Muscle of leg (tissue), 16 donors: ENCODE measurements at places on chromosomes 1 and 21. TPM values are rescaled to one million over a fixed set of nuclear protein-coding genes. Genes with fewer than 3 reads are reported as not detected.
A peak's percentile ranks its signal among the peaks of the same experiment; 100 is the strongest.

DNA sequence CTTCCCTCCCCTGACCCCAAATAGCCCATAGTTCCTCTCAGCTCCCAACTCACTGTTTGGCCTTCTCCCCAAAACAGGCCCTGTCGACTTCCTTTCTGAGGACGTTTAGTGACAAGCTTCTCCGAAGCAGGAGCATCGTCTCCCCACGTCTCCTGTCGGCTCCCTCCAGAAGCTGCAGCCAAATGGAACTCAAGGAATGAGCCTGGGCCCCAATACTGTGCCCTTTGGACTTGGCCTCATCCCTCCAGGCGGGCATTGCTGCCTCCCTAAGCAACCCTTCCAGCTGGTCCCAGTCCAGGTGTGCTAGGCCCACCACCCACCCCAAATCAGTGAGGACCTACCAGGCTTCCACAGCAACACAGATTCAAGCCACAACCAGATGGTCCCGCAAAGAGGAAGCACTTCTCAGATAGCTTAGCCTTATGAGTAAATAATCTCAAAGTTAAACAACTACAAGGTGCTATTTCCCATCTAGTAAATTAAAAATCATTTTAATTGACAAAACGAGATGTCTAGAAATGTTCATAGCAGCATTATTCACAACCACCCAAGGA, 33.0 kb downstream of the ACOT7 start:
- no peaks in the 10 kb centered on the region for H3K27me3 ChIP-seq
- H3K27ac ChIP-seq: no peak overlapping the region
- no peaks in the 10 kb centered on the region for H3K36me3 ChIP-seq
- no peak overlapping the region for H3K4me3 ChIP-seq
- DNase-seq: no peak
- H3K4me1 ChIP-seq: peaks cover 22% of the 10 kb centered on the region

DNA sequence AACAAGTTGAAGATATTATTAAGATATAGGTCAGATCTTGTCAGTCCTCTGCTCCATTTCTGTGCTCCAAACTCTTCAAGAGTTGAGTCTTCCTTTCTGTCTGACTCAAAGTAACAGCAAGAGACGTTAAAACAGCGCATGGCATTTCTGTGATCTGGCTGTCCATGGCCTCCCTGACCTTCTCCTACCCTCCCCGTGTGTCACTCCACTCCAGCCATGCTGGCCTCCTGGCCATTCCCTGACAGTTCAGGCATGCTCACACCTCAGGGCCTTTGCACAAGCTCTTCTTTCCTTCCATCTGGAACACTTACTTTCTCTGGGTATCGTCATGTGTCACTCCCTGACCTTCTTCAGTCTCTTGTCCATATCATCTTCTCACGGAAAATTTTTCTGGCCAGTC, 229.0 kb downstream of the CENPF start:
- H3K4me3 ChIP-seq: no peak overlapping the region
- no peak overlapping the region for H3K27ac ChIP-seq
- no peaks in the 10 kb centered on the region for H3K4me1 ChIP-seq

DNA sequence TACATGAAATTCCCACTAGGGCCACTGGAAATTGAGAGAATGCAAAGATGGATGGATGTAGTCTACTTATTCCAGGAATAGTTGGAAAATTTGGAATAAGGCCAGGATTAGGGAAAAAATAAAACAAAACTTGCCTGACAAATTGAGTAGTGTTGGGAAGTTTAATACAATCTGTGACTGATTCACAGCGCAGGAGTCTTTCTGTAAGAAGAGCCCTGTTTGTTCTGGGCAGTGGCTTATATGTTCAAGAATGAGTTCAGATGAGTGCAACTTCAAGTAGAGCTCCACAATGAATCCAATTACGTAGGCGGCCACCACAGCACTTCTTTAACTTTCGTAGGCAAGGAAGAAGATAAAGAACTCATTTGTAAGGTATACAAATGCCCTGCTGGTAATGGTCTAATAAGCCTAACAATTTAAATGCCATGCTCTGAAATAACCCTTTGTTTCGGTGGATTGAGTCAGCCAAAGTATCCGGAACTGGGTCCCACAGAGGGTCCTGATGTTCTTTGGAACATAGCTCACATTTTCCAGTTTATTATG, 47.1 kb upstream of the KCNE1 start:
- no peak overlapping the region for H3K4me3 ChIP-seq
- peaks cover 2% of the 10 kb centered on the region for H3K4me1 ChIP-seq
- peak overlapping the region; percentile 20 for H3K27ac ChIP-seq
- H3K36me3 ChIP-seq: no peaks in the 10 kb centered on the region
- H3K27me3 ChIP-seq: no peaks in the 10 kb centered on the region
- peak; percentile 53 for DNase-seq

Gene RNPEP
- 15.3 TPM for total RNA-seq

Gene SPOCD1
- 0.13 TPM for total RNA-seq

DNA sequence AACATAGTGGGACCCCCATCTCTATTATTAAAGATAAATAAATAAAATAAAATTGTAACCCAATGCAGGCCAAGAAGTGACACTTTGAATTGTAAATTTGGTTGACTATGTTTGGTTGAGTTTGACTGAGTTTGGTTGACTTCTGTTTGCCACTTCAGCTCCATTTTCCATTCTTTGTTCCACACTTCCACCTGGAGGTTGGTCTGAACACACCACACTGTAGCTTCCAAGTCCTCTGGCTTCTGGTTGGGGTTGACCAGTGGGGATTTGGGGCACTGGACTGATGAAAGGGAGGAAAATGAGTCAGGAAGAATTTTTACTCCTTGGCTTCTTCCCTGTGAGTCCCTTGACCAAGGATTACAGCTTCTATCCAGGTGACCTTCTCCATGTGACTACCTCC, 40.6 kb upstream of the DIPK1A start:
- no peak for DNase-seq
- H3K27me3 ChIP-seq: peaks cover 21% of the 10 kb centered on the region
- no peak overlapping the region for H3K27ac ChIP-seq
- no peak overlapping the region for H3K4me3 ChIP-seq
- H3K4me1 ChIP-seq: peaks cover 11% of the 10 kb centered on the region
- H3K36me3 ChIP-seq: no peaks in the 10 kb centered on the region
